ENCODE measurements at places on chromosomes 12 and 14.

- no peak for DNase-seq
Measured at GRCh38 chr12:89678225-89678624, 30.4 kb downstream of the ATP2B1 start.

- peak; percentile 65 for DNase-seq
Measured at GRCh38 chr12:49019443-49020324, 1.1 kb upstream of the PRKAG1 start.

DNA sequence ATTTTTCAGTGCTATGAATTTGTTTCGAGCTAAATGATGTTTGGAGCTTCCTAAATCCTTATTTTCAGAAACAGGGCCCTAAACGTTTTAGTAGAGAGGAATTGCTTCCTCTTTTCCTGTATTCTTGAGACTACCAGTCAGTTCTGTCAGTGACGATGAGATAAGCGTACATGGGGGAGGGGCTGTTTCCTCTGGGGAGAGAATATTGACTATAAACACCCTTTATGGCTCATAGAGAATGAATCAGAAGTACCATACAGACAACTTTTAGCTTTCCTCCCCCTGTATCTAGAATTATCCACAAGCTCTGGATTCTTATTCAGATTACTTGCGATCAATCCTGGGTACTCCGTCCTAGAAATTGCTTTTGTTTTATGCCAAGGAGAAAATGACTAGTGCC is 5.1 kb downstream of the TBK1 start:
- no peak for DNase-seq

GRCh38 chr14:100239211-100239839 is 381 bp downstream of the YY1 start:
- peak; percentile 73 for DNase-seq

DNA sequence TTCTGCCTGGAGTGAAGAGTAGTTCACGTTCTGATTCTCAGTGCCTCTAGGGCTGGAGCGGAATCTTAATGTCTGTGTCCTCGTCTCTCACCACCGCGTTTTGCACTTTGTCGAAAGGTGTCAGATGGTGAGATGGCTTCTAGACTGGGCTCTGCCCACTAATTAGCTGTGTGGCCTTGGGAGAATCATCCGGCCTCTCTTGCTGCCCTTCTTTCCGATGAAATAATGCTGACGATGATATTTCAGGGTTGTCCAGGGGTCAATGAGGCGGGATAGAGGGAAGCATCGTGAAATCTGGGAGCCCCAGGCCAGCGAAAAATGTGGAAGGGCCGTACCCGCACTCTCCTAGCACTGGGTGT is 811 bp upstream of the GALNT16 start:
- no peak for DNase-seq

DNA sequence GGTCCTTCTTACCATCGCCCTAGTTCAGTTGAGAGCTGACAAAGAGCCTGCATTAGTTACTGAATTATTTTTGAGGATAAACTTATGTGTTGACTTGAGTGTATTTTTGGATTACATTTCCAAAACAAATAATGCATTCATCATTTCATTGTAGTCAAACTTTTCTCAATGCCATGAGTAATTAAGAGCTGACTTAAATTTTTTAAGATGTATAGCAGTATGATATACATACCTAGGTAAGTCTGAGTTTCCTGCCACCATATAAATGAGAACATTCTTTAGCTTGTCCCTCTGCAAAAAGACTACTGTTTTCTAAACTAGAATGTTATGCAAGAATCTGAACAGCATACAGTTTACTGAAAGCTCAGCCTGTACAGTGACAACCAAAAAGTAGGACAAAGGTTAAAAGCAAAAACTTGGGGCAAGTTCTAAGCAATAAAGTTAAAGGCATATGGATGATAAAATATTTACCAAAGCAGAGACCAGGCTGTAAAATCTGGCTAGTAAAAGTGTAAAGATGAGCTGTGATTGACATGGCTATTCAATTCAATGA is 82.1 kb upstream of the FERMT2 start:
- no peak for DNase-seq

- no peak for DNase-seq
Measured at GRCh38 chr14:24408764-24409163, 10.0 kb downstream of the NYNRIN start.

- no peak for DNase-seq
Measured at GRCh38 chr12:21656905-21657325, 727 bp downstream of the LDHB start.

DNA sequence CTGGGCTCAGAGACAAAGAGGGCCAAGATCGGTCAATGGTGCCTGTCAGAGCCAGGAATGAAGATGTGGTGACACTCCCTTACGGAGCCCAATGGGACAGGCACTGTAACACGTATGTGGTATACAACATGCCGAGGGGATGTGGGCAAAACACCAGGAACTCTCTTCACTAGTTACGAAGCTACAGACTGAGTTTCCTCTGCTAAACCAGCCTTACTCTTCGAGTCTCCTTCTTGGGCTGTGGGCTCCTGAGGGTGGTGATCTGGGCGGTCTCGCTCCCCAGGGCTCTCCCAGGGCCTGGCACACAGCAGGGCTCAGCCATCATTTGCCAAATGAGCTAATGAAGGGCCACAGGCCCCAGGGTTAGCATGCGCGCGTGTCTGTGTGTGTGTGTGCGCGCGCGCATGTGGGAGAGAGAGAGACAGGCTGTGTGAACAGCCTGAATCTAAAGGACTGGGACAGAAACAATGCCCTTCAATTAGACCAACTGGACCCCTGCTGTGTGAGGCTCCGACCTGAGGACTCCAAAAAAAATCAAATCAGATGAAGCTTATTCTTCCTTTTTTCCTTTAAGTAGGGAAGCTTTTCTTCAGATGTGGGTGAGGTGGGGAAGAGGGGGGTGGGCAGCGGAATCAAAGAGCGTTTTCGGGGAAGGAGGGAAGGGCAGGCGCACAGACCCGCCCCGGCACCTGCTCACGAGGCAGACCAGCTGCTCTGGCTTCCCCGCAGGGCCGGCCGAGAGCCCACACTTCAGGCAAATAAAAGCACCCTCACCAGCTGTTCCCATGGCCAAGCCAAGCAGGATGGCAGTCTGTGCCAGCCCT is 42.5 kb downstream of the CCDC88C start:
- no peak for DNase-seq

GRCh38 chr14:87080146-87080545 is 912.8 kb downstream of the GALC start:
- no peak for DNase-seq

DNA sequence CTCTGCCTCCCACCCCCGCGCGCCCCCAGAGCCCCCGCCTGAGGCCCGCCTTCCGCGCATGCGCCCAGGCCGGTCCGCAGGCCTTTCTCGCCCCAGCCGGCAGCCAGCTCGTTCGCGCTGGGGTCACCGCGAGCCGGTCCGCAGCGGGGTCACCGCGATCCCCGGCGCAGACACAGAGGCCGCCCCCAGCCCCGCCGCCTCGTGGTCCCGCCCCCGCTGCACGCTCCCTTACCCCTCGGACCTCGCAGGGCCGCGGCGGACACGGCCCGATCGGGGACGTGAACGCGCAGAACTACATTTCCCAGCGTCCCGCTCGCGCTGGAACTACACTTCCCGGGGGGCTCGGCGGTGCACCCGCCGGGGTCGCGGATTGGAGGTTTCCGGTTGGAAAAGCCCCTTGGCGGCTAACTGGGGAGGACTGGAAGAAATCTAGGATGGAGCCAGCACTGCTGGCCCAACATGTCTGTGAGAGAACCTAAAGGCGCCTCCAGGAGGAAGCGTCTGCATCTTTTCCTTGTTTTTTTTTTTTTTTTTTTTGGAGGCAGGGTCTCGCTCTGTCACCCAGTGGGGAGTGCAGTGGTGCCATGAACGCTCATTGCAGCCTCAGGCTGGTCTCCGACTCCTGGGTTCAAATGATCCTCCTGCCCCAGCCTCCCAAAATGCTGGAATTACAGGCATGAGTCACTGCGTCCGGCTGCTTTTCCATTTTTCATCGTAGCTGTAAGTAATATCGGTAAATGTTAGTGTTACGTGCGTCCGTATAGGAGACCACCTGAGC is at the start of gene ZNF605:
ZNF605 (minus strand) TSS at position 296 of the 778 bp plus-strand sequence. CDS start 10,671 bp downstream, outside the sequence.
- DNase-seq, result peak; percentile 92

Data from posterior cingulate gyrus (tissue), 11 donors.